ENCODE measurements at places on chromosomes 13 and 19. TPM values are rescaled to one million over a fixed set of nuclear protein-coding genes. Genes with fewer than 3 reads are reported as not detected.

Gene NLRP4
- total RNA-seq = 0.06 TPM

Gene MBD3L2
- total RNA-seq = not detected

Gene VSTM1
- 0.35 TPM for total RNA-seq

DNA sequence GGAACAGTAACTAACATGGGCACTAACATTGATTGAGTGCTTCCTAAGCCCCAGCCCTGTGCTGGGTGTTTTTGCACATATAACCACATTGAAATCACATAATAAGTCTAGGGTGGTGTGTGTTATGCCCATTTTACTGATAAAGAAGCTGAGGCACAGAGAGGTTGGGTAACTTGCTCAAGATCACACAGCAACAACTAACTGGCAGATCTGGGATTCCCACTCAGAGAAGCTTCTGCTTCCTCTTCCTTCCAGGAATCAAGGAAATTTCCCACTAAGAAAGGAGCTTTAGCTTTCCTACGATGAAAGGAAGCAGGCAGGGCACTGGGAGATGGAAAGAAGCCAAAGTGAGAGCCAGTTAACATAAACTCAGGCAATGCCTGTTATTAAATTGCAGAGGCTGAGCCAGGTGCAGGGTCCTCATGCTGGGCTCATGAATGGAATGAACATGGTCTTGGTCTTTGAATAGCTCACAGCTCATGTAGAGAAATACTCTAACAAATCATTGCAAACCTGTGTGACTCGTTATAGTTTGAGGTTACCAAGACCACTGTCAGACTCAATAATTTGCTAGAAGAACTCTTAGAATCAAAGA lies 10.1 kb downstream of the SSC5D start:
- no peak overlapping the region for H3K27ac ChIP-seq
- DNase-seq = no peak
- H3K4me1 ChIP-seq = no peaks in the 10 kb centered on the region

DNA sequence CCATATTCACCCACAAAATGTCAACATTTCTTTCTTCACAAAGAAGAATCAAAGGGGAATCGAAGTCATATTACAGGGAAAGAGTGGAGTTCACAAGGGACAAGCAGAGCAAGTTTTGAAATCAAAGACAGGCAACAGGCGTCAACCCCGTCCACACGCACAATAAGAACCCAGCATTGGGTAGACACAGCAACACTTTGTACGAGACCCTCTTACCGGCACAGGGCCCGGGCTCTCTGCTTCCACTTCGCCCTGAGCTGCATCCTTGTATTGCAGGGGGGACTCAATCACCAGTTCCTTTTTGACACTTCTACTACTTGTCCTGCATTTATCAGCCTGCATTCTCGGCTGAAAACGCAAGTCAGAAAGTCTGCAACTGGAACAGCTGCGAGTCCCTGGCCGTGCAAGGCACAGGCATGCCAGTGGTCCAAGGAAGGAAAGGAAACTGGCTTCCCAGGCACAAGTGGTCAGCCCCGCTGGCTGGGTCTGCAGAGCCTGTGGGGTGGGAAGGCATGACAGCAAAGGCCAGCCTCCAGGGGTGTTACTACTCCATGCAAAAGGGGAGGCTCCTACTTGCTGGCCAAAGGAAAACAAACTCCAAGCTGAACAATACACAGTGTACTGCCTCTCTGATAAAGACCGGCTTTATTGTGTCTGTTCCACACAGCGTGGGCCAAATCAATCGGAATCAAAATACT lies at the start of gene DOCK9:
DOCK9 (minus strand) TSS at position 497 of the 698 bp plus-strand sequence; CDS start at position 342, 155 bp downstream.
- no peaks in the 10 kb centered on the region for H3K36me3 ChIP-seq
- DNase-seq = peak; percentile 74
- H3K27me3 ChIP-seq = no peaks in the 10 kb centered on the region
- no peak within 1 kb of the TSS for H3K27ac ChIP-seq

- H3K36me3 ChIP-seq = no peaks in the 10 kb centered on the region
- no peaks in the 10 kb centered on the region for H3K27me3 ChIP-seq
- H3K27ac ChIP-seq = no peak overlapping the region
- no peak overlapping the region for H3K4me3 ChIP-seq
- no peak for DNase-seq
These were observed 5.7 kb upstream of the OR7G3 start for GRCh38 chr19:9132422-9132821.

DNA sequence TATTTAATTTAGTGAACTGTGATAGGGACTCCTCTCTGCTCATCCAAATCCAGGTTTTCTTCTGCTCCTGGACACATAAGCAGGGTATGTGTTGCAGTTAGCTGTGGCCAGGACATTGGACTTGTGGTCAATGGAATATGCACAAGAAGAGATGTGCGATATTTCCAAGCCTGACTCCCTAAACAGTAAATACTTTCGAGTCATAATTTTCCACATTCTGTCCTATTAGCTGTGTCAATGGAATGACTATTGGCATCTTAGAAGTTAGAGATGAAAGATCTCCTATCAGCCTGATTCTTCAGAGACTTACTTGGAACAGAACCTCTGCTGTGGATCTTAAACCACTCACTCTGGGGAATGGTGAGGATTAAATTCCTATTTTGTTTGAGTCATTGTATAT lies 771.0 kb downstream of the EFNB2 start:
- DNase-seq = no peak
- H3K4me3 ChIP-seq = no peak overlapping the region
- H3K36me3 ChIP-seq = no peaks in the 10 kb centered on the region
- no peaks in the 10 kb centered on the region for H3K4me1 ChIP-seq
- H3K27ac ChIP-seq = no peak overlapping the region

DNA sequence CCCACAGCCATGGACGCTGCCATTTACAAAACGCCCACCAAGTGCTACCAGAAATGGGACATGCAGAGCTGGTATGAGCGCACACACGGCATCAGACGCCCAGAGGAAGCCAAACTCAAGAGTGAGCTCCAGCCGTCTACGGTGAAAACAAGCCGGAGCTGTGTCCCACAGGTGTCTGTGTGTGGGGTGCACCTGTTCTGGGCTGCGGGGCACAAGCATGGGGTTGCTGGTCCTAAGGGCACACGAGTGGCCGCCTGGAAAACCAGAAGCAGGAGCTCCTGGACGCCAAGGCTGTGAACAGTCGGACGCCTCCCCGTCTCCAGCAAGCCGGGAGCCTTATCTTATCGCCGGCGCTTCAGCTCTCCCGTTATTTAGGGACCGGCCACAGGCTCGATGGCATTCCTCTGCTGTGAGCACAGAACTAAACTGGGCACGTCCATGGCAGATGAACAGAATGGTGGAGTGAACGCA lies 1.3 kb downstream of the ADPRHL1 start:
- DNase-seq = no peak
- H3K27ac ChIP-seq = no peak overlapping the region
- H3K27me3 ChIP-seq = no peaks in the 10 kb centered on the region
- no peak overlapping the region for H3K4me3 ChIP-seq
- H3K4me1 ChIP-seq = no peaks in the 10 kb centered on the region

GRCh38 chr13:108044954-108045353 lies 170.4 kb downstream of the LIG4 start:
- H3K4me3 ChIP-seq = no peak overlapping the region
- H3K4me1 ChIP-seq = no peaks in the 10 kb centered on the region
- no peaks in the 10 kb centered on the region for H3K27me3 ChIP-seq
- DNase-seq = no peak
- H3K27ac ChIP-seq = no peak overlapping the region

DNA sequence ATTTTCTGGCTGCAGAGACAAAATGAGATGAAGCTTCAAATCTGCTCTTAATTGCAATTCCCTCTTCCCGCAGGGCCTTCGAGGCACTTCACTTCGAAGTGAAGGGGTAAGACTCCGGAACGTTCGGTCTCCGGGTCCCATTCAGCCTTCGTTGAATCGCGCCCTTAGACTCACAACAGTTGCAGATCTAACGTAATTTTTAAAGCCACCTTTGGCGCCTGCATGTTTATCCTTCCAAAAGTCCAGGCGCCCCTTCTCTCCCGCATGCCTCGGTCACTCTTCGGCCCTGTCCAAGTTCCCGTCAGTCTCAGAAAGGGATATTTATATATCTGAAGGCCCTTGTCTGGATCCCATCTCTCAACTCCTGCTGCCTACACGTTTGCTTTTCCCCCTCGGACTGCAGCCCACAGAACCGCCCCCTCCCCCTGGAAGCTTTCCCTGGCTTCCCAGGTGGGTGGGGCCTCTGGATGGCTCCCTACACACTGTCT lies 915 bp upstream of the KCTD12 start:
- peaks cover 6% of the 10 kb centered on the region for H3K4me1 ChIP-seq
- H3K36me3 ChIP-seq = no peaks in the 10 kb centered on the region
- H3K4me3 ChIP-seq = peak overlapping the region; percentile 63
- H3K27ac ChIP-seq = peak overlapping the region; percentile 71

DNA sequence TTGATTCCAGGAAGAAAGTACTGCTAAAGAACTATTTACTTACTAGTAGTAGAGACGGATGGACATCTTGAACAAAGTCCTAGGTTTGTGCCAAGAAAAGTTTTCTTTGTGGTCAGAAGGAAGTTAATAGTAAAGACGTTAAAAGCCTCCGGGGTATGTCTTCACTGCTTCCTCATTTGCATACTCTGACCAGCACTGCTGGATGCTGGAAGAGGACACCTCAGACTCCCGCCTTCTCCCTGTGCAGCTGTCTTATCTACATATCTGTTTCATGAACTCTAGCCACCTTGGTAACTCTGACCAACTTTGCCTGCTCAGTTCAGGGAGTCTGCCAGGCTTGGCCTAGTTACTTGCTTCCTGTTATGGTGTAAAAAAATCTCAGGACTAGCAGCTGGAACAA lies 1109.1 kb upstream of the MIR17HG start:
- H3K27me3 ChIP-seq = no peaks in the 10 kb centered on the region
- no peaks in the 10 kb centered on the region for H3K4me1 ChIP-seq
- H3K36me3 ChIP-seq = no peaks in the 10 kb centered on the region
- no peak overlapping the region for H3K4me3 ChIP-seq

GRCh38 chr13:76890021-76890420 lies 3.8 kb upstream of the KCTD12 start:
- H3K27ac ChIP-seq = no peak overlapping the region
- no peaks in the 10 kb centered on the region for H3K4me1 ChIP-seq
- no peaks in the 10 kb centered on the region for H3K27me3 ChIP-seq

DNA sequence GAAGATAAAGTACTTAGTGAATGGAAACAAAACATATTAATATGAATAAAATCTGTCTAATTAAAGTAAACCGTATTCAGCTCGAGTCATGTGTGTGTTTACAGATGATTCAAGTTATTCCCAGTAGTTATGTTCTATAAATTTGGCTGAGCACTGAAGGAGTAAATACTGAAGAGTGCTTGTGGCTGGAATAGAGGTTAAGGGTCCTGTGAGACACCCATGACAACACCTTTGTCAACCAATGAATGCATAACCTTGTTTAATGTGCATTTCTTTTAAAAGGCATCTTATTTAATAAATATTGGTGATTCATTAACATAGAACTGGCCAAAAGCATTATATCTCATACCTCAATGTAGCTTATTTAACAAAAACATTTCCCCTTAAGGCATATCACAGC lies 577.8 kb upstream of the SLITRK5 start:
- no peak overlapping the region for H3K27ac ChIP-seq
- no peak for DNase-seq
- H3K4me3 ChIP-seq = no peak overlapping the region
